Stomach (tissue), 19 donors: ENCODE measurements at places on chromosomes 4 and X. TPM values are rescaled to one million over a fixed set of nuclear protein-coding genes. Genes with fewer than 3 reads are reported as not detected.

MAGEB1 gene
- not detected for polyA plus RNA-seq

GYPE gene
- polyA plus RNA-seq, result 0.53 TPM

SFRP2 gene
- polyA plus RNA-seq, result not detected

TMPRSS11D gene
- polyA plus RNA-seq, result not detected

TCEAL2 gene
- 4.7 TPM for polyA plus RNA-seq
